ENCODE measurements at places on chromosomes 7 and 10.

- DNase-seq: no peak
Measured at GRCh38 chr7:106023369-106024322, 60.6 kb downstream of the CDHR3 start.

DNA sequence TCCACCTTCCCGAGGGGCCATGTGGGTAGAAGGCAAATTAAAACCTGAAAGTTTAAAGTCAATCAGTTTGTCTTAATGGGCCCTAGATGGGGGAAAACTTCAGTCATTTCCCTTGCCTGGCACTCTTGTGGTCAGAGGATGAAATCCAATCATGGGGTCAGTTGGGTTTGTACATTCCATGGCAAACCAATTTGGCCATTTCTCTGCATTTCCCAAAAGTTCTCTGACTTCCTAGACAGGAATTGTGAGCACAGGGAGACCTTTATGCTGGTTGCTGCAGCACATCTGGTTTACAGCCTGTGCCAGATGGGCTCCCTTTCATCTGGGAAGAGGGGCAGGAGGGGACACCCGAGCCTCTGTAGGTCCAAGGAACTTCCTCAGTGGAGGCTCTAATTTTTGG lies 113.0 kb downstream of the CYP26A1 start:
- no peak for DNase-seq

GRCh38 chr7:35694161-35694783 lies 663 bp downstream of the HERPUD2 start:
- no peak for DNase-seq

GRCh38 chr7:33448035-33448434 lies 318.7 kb downstream of the BBS9 start:
- DNase-seq: no peak

GRCh38 chr7:16934722-16935340 lies 53.0 kb upstream of the AGR3 start:
- no peak for DNase-seq

- no peak for DNase-seq
Measured at GRCh38 chr10:121596689-121597503, 1.3 kb downstream of the FGFR2 start.

DNA sequence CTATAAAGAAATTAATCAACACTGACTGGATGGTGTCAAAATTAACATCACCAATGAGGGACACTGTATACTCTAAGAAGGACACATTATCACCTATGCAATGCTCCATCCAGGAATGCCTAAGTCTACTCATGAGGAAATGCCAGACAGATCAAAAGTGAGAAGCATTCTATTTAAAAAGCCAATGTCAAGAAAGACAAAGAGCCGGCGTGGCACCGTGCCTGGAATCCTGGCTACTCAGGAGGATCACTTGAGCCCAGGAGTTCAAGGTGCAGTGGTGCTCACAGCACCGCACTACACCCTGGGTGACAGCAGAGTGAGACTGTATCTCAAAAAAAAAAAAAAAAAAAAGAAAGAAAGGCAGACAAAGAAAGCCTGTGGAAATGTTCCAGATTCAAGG lies 45.5 kb upstream of the ANAPC16 start:
- DNase-seq: no peak

- DNase-seq: no peak
Measured at GRCh38 chr7:11846361-11846955, 14.5 kb upstream of the THSD7A start.

DNA sequence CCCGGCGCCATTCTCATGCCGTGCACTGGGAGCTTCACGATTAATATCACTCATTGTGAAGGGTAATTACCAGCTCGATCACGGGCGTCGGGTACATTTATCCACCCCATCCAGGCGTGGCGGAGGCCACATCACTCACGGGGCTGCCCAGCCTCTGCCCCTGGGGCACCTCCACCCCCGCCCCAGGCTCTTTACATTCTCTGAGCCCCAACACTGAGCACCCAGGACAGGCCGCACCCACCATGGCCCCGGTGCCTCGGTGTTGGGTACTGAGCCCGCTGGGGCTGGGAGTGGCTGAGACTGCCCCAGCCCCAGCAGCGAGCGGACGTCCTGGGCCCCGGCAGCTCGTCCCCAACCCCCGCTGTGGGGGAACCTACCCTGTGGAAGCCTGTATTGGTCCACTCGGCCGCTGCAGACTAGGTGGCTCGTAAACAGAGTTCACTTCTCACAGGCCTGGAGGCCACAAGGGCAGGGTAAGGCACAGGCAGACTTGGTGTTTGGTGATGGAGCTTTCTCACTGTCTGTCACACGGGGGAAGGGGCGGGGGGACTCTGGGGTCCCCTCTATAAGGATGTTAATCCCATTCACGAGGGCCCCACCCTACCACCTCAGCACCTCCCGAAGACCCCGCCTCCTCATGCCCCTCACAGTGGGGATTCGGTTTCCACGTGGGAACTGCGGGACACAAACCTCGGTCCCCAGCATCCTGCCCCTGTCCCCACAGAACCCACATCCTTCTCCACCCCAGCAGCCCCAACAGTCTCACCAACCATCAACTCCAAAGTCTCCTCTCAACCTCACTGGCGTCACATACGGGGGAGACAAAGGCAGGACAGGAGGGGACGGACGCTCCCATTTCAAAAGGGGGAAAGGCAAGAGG lies 184.1 kb downstream of the ELFN1 start:
- DNase-seq: no peak

DNA sequence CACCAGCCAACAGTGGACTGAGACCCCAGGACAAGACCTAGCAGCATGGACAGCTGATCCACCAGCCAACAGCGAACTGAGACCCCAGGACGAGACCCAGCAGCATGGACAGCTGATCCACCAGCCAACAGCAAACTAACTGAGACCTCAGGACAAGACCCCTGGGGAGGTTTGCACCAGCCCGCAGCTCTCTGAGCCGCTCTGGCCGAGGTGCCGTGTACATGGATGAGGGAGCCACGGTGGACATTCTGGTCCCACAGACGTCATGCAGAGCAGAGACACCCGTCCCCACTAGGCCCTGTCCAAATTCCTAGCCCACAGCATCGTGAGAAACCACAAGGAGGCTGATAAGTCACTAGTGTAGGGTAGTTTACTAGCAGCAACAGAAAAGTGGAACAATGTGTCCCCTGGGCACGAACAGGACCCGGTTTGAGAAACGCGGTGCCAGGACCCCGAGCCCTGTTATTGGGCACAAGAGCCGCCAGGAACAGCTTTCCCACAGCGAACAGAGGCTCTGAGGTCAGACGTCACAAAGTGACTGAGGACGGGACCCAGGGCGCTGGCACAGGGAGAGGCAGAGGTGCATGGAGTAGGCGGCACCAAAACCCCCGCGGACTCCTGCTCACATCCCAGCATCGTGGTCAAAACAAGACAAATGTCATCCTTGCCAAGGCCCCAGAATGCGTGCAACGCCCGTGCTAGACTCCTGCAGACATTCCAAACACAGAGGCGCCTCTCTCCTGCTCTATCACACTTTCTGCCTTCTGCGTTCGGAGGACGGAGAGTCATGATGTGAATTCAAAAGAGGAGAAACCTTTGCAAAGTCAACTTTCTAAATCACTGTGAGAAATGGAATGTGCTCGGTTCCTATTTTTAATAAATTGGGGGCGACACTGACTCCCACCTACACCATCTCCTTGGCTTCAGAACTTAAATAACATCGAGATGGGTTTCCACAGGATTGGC lies 8.1 kb downstream of the STK32C start:
- no peak for DNase-seq

DNA sequence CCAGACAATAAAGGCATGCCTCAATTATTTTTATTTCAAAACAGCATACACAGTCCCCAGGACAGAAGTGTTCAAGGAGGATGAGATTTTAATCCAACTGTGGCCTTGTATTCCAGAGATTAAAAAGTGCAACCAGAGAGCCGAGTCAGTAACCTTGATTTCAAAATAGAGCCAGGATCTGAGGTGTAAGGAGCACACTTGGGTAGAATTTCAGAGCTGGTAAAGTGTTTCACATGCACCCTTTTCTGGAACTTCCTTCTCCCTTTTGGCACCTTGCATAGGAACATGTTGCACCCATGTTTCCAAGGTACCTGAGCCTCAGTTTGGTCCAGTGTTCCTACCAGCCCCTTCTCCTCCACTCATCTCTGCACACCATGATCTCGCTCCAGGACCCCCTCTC lies 225.1 kb downstream of the TRIL start:
- DNase-seq: no peak

DNA sequence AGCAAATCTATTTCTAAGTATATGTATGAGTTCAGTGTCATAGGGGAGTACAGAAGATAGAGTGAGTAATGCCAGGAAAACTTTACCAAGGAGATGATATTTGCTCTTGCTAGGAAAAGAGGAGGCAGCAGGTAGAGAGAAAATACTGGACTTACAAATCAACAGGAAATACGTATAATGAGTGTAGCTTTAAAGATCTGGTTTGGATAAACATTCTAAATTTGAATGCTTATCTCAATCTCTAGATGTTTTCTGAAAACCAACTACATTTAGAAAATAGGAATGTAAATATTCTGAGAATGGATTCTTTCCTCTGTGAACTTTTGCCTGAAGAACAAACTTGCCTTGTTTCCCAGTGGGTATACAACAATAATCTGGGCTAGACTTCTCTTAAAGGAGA lies 46.9 kb upstream of the GNAI1 start:
- no peak for DNase-seq

- no peak for DNase-seq
Measured at GRCh38 chr7:24750441-24751055, 6.7 kb downstream of the GSDME start.

DNA sequence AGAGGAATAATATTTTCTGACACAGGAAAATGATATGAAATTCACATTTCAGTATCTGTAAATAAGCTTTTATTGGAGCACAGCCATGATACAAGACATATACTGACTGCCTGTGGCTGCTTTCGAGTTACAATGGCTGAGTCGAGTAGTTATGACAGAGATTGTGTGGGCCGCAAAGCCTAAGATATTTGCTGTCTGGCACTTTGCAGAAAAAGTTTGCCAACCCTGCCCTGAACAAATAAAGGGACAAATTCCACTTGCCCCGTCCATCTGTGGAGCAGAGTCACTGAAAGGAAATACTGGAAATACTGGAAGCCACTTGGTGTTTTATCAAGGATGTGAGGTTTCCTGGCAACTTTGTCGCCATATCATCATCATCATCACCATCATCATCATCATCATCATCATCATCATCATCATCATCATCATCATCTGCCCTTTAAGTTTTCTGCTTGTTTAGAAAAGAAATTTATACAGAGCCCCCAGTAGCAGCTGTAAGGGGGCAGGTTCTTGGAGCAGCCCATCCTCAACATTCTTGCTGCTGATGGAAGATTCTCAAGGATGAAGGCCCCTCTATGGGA lies 85.8 kb downstream of the TCF7L2 start:
- DNase-seq: no peak

- peak; percentile 76 for DNase-seq
Measured at GRCh38 chr10:128147669-128148068, 21.4 kb upstream of the MKI67 start.

DNA sequence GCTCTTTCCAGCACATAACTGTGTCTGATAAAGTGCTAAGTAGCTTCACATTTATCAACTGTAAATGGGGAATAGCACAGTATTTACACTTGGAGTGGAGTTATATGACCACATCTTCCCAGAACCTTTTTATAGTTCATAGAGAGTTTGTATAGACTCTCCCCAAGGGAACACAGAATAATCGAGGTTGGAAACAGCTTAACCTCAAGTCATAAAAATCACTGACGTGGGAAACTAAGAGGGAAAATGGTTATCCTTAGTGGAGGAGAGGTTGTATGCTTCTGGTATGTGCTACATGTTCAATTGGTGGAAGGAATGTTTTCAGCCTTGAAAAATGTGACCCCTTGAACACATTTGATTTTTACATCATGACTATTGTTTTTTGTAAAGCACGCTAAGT lies 167.9 kb upstream of the KIAA1217 start:
- DNase-seq: no peak

GRCh38 chr10:24784061-24784460 lies 60.4 kb upstream of the ARHGAP21 start:
- no peak for DNase-seq

- DNase-seq: no peak
Measured at GRCh38 chr10:68334672-68335467, 2.1 kb upstream of the PBLD start.

- DNase-seq: no peak
Measured at GRCh38 chr7:158609313-158609974, 21.8 kb upstream of the PTPRN2 start.

DNA sequence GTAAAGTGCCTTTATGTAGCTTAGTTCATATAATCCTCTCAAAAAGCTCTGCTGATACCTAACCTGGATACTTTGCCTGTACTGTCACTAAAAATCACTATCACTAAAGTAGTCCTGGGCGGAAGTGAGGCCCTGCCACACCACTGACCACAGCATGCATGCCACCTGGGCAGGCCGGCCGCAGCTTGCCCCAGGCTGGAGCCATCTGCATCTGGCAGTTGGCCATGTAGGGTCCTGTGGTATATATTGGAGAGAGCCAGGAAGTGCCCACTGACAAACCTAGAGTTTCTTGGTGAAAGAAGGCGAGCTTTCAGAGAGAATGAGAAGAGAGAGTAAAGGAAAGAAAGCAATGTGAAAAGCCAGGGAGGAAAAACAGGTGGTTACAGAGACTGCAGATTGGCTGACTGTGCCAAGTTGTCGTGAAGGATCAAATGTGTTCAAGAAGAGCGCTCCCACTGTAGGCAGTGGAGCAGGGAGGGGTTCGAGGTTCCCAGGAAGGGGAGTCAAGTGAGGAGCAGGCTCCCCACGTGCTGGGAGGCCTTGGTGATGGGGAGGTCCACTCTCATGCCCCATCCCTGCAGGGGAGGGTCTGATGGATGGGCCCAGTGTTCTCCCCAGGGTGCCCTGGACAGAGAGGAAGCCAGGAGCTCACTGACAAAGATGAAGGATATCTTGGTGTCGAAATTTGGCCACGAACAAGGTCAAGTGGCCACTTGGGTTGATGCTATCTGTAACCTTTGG lies 13.6 kb downstream of the LOXL4 start:
- DNase-seq: no peak

DNA sequence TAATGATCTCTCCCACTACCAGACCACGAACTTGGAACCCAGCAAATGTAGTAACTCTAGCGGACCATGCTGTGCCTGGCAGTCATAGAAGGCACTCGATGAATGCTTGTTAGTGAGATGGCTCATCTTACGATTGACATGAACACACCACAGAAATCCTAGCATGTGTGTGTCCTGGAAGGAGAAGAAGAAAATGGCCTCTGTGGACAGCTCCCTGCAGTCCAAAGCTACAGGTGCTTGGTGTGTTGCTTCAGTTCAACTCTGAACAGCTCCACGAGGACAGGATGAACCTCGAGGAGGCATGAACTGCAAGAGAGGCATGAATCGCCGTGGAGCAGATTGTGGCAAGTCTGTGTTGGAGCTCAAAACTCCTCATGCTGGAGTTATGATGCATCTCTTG lies 93.5 kb downstream of the KLF6 start:
- no peak for DNase-seq

- DNase-seq: no peak
Measured at GRCh38 chr10:70283071-70283444, 746 bp downstream of the NPFFR1 start.

- DNase-seq: no peak
Measured at GRCh38 chr10:42938351-42938750, 138.5 kb upstream of the RET start.

GRCh38 chr7:142557971-142558582 lies 191.2 kb upstream of the PRSS1 start:
- no peak for DNase-seq

GRCh38 chr7:20402747-20403230 lies 72.1 kb downstream of the ITGB8 start:
- DNase-seq: no peak

- DNase-seq: no peak
Measured at GRCh38 chr7:43104874-43105520, 7.5 kb upstream of the HECW1 start.

Data from AG09309 (cell line).